NCI-H2029 treated with DMSO at 0.1 percent for 48 hours (cell line): ENCODE measurements at places on chromosomes 4 and X.
A peak's percentile ranks its signal among the peaks of the same experiment; 100 is the strongest.

- DNase-seq: no peak
These were observed 191.0 kb upstream of the NPY2R start for GRCh38 chr4:155017426-155017825.

DNA sequence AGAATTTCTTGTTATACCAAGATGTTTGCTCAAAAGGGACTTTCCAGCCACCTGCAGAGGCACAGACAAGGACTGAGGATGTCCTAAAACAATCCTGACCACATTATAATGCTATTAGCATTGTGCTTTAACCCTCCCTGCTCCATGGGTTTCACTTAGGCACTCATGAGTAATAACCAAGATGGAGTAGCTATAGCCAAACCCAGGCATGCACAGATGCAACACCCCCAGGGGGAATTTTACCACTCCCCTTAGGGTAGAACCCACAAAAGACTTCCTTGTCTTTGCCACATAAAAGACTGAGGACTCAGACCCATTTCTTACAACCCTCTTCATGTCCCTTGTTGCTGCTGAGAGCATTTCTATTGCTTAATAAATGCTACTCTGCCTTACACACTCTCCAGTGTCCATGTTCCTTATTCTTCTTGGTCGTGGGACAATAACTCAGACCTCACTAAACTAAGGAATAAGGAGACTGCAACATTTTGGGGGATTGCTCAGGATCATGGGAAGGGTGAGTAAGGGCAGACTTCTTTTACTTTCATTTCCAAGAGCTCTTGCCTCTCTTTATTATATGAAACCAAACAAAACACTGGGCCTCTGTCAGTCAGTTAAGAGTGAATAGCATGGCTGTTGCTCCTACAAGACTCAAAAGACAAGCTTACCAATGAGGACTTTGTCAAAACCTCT is 103.5 kb downstream of the TECRL start:
- no peak for DNase-seq

DNA sequence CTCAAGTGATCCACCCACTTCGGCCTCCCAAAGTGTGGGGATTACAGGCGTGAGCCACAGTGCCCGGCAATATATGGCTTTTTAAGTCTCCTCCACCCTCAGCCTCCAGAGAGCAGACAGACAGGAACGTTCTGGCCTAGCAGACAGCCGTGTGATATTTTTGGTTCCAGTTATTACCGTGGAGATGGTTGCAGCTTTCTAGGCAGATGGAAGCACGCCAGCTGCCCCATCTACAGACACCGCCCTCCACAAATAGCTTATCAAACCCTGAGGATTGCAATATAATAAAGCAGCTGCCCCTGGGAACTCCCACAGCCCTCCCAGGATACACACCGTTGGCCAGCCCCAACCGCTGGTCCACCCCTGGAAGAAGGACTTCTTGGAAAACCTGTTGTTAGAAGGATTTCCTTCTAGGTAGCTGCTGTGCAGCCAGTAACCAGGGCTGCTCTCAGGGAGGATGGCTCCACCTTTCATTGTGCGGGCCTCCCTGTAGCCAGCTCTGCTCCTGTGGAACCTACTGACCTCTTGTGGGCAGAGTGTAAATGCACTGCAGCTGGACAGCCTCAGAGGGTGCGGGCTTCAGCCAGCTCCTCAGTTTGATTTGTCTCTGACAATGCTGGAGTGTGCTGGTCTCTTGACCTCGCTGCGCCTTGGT is 44.0 kb downstream of the SLC25A5 start:
- peak; percentile 44 for DNase-seq

- DNase-seq: no peak
These were observed 33.3 kb upstream of the PRDX4 start for GRCh38 chrX:23633834-23634580.

DNA sequence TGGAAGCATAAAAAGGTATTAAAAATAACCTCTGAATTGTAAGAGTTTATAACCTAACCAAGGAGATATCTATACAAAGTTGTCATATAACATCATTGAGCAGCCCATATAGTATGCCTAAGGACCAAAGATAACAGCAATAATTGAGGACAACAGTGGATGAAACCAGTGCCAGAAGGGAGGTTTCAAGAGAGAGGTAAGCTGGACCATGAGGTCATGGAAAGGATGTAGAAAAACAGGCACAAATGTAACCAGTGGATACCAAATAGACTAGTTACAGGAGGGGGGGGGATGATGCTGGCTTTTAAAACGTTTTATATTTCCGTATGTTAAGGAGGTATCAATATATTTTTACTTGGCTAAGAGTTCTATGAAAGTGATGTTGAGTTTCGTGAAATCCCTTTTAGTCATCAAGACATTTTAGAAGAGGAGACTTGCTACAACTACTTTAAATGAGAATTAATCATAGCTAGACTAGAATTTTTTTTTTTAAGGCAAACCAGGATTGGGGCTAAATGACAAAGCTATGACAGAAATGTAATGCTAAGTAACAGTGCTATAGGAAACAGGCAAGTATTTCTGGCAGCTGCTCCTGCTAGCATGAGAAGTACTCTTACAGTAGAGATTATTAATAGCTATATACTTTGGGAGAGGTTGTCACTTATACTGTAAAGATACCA is 161.1 kb downstream of the FBXW7 start:
- no peak for DNase-seq

- no peak for DNase-seq
These were observed 27.6 kb upstream of the KCNIP4 start for GRCh38 chr4:21976166-21976565.

DNA sequence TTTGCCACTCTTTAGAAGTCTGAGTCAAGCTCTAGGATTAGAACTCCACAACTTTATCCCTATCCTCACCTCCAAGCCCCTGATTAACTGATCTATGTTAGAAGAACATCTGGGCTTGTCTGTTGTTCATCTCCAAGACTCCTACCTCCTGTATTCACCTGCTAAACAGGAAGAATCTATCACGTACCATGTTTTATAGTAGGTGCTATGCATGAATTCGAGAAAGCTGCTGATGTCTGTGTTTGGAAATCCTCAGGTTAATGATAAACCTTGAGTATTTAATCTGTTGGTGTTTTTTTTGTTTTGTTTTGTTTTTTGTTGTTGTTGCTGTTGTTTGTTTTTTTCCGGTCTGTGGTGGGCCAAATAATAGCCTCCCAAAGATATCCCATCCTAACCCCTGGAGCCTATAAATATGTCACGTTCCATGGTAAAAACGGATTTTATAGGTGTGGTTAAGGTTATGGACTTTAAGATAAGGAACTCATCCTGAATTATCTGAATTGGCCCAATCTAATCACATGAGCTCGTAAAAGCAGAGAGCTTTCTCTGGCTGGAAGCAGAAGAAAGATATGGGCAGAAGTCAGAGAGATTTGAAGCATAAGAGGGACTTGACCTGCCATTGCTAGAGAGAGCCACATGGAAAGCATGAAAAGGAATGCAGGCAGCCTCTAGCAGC is 101.2 kb upstream of the DUSP21 start:
- no peak for DNase-seq

DNA sequence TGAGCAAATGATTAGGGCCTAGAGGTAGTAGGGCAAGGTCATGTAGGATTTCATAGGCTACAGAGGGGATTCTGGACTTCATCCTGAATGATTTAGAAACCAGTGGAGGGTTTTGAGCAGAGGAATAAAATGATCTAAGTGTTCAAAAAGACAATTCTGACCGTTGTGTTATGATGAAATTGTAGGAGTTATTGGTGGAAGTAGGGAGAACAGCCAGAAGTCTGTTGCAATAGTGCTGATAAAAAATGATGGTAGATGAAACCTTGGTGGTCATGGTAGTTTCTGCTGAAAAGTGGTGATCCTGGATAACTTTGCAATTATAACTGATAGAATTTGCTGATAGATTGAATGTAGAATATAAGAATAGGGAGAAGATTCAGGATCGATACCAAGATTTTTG is 60.2 kb downstream of the MID1IP1 start:
- DNase-seq: no peak
